ENCODE measurements at places on chromosomes 7 and 10.

GRCh38 chr7:50449501-50449880, 659 bp downstream of the FIGNL1 start:
- DNase-seq: no peak

- DNase-seq: peak; percentile 53
Measured at GRCh38 chr10:44935201-44935965, 24.2 kb upstream of the RASSF4 start.

GRCh38 chr7:25031432-25031831, 51.5 kb upstream of the OSBPL3 start:
- DNase-seq: no peak

DNA sequence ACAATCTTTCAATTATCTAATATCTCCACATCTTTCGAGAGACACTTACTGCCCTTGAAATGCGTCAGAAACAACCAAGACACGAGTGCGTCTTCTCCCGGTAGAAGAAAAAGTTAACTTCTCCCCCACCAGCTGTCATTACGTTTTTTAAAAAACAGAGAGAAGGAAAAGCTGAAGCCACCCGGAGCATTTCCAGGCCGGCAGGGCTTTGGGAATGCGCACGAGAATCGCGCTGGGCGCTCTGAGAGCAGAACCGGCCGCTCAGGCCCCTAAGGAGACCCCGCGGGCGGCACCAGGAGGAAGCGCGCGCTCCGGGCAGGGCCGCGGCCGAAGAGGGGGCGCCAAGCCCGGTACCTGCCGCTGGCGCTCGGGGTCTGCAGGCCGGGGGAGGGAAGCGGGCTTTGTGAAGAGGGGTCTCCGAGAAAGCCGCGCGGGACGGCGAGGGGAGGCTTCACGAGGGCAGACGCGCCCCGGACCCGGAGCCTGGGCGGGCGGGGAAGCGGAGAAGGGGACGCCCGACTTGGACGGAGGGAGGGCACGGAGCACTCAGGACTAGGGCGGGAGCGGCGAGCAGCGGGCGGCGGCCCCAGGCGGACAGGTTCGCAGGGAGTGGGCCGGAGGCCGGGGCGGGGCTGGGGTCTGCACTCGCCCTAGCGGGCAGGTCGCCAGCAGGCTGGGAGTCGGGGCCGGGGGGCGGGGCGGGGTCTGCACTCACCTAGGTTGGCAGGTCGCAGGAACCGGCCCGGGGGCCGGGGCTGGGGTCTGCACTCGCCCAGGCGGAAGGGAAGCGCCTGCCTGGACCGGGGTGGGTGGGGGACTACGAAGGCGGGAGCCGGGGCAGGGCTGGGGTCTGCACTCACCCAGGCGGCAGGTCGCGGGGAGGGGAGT, 932 bp downstream of the ESYT2 start:
- no peak for DNase-seq

DNA sequence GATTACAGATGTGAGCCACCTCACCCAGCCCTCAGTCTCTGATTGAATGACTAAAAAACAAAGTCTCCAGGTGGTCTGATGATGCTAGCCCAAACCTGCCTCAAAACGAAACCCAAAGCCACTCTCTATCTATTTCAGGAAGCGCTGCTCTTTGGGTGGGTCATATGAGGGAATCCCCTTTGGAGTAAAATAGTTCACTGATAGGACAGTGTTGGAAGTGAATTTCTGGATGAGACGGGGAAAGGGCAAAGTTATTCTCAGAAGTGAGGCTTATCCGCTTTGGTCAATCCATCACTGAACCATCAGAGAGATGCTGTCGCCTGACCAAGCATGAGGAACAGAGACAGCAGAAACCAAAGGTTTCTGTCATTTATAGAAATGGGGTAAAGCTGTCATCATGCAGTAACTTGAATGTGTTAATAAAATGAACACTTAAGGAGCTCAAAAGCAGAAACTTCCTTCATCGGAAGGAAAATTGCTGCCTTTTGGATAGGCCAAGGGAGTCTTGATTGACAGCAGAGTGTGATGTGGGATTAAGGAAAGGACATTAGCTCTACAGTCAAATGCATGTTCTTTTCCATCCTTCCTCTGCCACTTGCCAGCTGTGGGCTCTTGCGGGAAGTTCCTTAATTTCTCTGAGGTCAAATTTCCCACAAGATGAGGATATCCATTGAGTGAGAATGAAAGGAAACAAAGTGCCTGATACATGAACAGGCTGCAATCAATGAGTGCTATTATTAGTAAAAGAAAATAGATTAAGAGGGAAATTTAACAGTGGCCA, 64.9 kb upstream of the C1QL3 start:
- no peak for DNase-seq

GRCh38 chr10:66586073-66586472, 339.8 kb upstream of the LRRTM3 start:
- peak; percentile 17 for DNase-seq

- peak; percentile 5 for DNase-seq
Measured at GRCh38 chr7:114759347-114760062, 162.4 kb upstream of the MDFIC start.

DNA sequence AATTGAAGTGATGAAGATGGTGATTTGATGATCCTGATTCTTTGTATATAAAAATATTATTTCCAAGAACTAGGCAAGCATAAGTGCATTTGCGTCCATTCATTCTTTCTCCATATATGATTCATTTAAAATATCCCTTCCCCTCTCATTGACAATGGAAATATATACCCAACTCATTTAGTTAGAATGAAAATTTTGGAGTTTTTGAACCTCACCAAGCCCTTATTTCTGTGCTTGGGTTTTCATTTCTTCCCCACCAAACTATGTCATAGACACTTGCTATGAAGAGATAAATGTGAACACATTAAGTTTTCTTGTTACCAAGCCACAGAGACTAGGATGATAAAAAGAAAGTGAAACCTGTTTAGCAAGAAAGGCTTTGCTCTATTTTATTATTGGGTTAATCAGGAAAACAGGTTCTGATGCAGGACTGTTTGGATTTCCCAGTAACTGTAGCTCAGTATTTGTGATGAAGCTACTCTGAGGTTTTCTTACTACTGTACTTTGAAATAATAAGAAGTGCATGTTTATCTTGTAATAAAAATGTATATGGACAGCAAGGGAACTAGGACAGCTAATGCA, 68.3 kb downstream of the ITGB1 start:
- DNase-seq: no peak

DNA sequence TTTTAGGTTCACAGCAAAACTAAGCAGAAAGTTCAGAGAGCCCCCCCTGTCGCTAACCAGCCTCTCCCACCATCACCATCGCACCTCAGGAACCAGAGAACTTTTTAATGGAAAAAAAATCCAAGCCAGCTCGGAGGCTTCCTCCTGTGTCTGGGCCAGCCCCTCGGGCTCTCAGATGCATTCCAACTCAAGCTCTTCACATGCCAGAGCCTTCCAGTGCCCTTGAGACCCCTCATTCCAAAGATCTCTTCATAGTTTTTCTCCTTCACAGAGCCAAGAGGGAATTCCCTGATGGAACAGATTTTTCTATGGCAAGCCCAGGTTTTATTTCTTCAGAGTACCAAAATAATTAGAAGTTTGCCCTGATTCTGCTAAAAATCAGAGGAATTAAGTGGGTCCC, 153.4 kb upstream of the LANCL2 start:
- DNase-seq: no peak

DNA sequence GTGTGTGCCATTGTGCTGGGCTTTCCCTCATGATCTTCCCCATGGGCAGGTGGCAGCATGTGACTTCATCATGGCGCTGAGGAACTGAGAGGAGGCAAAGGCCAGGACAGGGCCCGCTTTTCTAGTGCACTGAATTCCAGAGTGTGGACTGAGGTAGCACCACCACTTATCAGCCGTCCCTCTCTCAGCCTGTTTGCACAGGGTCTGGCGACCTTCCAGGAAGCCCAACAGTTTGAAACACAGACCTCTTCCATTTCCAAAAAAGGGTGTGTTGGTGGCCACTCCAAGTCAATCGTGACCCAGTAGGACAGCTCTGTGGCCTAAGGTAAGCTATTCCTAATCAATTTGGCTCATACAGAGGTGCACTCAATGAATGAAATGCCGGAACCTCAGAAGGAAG, 4.4 kb downstream of the DNAJC30 start:
- no peak for DNase-seq

- DNase-seq: peak; percentile 84
Measured at GRCh38 chr10:6171881-6172695, 30.6 kb upstream of the PFKFB3 start.

GRCh38 chr7:140990193-140990962, 24.4 kb downstream of the MRPS33 start:
- DNase-seq: no peak

GRCh38 chr10:21314111-21314626, 211.3 kb downstream of the SKIDA1 start:
- DNase-seq: no peak

- DNase-seq: no peak
Measured at GRCh38 chr10:62788861-62789467, 15.6 kb upstream of the ADO start.

GRCh38 chr7:42605406-42606192, 306.3 kb downstream of the C7orf25 start:
- no peak for DNase-seq

GRCh38 chr7:130079846-130080394, 9.6 kb downstream of the KLHDC10 start:
- no peak for DNase-seq

- DNase-seq: no peak
Measured at GRCh38 chr7:155463114-155463811, 5.3 kb downstream of the EN2 start.

GRCh38 chr10:54372179-54372578, 428.9 kb downstream of the PCDH15 start:
- no peak for DNase-seq

- no peak for DNase-seq
Measured at GRCh38 chr7:55071411-55072175, 52.8 kb downstream of the EGFR start.

DNA sequence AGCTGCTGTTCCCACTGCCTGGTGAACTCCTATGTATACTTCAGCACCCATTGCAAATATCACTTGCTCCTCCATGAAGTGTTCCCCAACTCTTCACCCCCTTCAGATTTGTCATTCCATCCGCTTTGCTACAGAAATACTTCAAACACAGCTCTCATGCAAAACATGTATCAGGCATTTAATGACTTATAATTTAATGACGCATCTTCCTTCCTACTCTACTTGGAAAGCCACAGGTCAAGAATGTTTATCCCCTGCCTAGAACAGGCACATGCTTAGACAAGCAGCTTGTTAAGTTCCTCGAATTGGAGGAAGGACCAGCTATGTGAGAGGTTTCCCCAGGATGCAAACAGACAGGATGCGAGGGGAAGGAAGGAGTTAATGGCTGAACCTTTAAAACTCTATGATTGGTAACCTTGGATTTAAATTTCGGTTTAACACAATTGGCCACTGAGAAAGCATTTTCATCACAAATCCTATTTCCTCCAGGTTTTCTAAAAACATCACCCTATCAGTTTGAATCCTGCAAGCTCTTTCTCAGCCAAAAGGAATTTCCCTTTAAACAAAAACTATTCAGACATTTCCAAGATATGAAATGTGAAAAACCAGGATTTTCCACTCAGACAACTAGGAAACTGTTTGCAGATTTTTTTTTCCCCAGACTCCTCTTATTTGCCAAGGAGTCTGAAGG, 11.5 kb downstream of the CREB3L2 start:
- DNase-seq: peak; percentile 76

DNA sequence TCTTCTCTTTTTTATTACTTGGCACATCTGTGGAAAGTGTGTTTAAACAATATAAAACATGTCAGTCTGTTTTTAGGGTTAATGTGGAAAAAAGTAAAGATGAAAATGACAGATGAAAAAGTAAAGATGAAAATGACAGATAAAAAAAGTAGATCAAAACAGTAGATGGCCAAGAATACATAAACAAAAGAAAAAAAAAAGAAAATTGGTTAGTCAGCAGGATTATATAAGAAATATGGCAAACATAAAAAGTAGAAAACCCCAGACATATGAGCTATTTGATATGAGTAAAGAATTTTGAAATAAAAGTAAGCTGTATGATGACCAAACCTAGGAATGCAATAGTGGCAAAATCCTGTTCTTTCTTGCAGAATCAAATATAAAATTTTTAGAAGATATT, 365.7 kb upstream of the AKR1E2 start:
- DNase-seq: no peak

DNA sequence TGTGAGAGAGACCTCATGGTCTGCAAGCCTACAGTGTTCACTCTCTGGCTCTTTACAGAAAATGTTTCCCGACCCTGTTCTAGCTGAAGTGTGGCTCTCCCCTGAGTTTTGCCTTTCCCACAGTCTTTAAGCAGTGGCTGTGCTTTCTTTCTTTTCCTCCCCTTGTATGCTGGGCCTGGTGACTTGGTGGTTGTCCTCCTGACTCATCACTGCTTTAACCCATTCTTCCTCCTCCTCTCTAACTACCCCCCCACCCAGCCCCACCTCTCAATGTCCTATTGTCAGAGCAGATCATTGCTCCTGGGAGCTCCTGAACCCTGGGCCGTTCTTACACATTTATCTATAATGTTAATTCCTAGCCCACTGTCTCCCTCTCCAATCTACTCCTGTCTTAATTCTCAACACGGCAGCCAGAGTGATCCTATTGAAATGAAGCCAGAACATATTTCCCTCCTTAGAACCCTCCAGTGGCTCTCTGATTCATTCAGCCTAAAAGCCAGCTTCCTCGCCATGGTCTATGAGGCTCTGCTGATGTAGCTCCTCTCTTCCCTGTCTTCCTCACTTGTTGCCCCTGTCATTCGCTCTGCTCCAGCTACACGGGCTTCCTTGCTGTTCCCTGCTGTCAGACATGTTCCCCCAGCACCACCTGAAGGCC, 55.0 kb downstream of the DENND11 start:
- DNase-seq: no peak

DNA sequence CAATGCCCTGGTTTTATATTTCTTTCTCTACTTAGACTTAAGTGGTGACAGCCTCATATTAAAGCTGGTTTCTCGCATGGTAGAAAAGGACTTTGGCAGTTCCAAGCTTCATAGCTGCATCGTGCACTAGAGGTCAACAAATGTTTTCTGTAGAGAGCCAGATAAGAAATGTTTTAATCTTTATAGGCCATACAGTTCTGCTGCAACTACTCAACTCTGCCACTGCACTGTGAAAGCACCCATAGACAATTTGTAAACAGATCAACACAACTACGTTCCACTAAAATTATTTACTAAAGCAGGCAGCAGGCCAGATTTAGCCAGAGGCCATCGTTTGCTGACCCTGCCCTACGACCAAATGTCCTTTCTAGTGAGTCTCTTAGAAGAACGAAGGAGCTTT, 36.7 kb downstream of the CSGALNACT2 start:
- DNase-seq: no peak

DNA sequence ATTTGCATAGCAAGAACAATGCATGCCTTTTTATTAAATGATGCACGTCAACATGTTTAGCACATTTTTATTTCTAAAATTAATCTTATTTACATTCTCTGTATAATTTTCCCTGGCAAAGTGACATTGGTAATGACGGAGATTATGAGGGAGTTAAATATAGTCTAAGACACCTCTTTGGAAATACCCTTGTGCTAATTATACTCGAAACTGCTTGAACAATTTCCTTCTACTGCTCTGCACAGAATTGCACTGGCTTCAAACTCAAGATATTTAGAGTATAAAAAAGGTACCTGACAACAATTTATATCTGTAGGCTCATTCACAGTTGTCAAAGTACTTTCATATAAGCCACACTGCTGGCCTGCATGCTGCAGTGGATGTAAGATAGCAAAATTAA, 602.7 kb downstream of the NXPH1 start:
- DNase-seq: no peak
